ENCODE measurements at places on chromosomes 1 and 21.

DNA sequence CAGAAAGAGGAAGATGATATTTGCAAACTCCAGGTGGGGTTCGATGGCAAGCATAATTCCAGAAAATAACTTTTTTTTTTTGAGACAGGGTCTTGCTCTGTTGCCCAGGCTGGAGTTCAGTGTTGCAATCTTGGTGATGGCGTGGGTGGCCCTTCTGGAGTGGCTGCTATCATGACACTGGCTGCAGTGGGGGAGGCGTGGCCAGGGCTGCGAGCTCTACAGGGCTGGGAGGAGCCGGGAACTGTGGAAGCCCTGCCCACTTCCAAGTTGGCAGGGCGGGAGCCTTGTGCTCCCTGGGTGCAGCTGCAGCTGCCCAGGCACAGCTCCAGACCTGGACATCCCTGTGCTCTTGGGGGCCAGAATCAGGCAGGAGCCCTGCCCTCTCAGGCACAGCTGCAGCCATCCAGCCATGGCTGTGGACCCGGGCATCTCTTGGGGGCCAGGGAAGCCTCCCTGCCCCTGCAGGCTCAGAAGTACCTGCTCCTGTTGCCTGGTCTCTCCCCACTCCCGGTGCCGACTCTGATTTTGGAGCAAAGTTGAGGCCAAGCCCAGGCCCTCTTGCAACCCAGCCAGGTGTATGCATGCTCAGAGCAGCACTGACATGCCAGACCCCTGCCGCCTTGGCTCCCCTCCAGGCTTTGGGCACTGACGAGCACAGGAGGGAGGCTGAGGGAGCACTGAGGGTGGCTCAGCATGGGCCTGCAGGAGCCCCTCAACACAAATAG, 7.2 kb upstream of the BCL10 start:
- no peak for DNase-seq

- no peak for DNase-seq
Measured at GRCh38 chr1:113918243-113918642, 10.9 kb upstream of the HIPK1 start.

DNA sequence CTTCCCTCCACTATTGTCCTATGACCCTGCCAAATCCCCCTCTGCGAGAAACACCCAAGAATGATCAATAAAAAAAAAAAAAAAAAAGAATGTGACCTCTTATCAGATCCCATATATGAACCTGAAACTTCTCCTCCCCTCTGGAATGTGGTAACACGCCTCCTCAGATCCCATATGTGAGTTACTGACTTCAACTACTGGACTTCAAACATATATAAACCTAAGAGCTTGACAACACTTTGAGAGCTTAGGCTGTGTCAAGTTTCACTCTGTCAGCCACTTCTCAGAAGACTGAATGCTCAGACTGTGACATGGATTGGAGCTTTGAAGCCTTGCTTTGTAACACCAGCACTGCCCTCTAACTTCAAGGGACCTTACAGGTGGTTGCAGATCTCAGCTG, 148.4 kb downstream of the COP1 start:
- no peak for DNase-seq

GRCh38 chr1:153962088-153963029, 978 bp downstream of the SLC39A1 start:
- no peak for DNase-seq

GRCh38 chr1:3807769-3808168, 11.5 kb upstream of the LRRC47 start:
- no peak for DNase-seq

DNA sequence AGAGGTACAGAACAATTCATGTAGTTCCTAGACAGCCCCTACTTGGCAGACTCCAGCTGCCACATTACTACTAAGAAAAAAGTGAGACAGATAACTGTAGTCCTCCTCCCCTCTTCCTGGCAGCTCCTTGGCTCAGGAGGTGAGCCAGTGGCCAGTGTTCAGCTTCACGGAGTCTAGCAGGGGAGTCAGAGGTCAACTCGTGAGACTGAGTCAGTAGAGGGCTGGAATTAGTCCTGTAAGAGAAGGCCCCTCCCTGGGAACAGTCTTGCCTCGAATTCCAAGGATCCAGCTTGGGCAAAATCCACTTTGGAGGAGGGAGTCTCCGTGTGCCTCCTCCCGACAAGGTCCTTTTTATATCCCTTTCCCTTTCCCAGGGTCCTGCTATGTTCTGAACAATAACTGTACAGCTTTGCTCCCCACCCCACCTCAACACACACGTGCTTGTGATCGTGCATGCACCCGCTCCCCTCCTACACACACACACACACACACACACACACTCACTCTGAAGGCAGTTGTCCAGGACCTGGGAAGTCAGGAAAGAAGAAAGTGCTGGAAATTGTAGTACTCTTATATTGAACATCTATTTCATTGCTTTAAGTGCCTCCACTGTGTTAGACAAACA, 22.5 kb upstream of the SLC27A3 start:
- DNase-seq, result no peak

GRCh38 chr1:53180951-53181350, 15.7 kb upstream of the CPT2 start:
- DNase-seq, result no peak

- DNase-seq, result no peak
Measured at GRCh38 chr1:61742620-61743430, 545 bp downstream of the PATJ start.

DNA sequence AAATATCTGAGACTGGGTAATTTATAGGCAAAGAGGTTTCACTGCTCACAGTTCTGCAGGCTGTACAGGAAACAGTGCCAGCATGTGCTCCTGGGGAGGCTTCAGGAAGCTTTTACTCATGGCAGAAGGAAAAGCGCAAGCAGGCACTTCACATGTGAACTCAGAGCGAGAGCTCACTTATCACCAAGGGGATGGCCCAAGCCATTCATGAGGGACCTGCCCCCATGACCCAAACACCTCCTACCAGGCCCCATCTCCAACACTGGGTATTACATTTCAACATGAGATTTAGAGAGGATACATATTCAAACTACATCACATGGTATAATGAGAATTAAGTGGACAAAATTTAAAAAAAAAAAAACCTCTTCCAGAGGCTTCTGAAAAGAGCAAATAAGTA, 13.7 kb downstream of the WASF2 start:
- DNase-seq, result no peak
